ENCODE measurements at places on chromosomes 4 and X. TPM values are rescaled to one million over a fixed set of nuclear protein-coding genes. Genes with fewer than 3 reads are reported as not detected.

The VSIG1 gene
- total RNA-seq, result 5.0 TPM

GRCh38 chr4:123469245-123469644 lies 72.7 kb downstream of the SPRY1 start:
- peaks cover 7% of the 10 kb centered on the region for H3K27me3 ChIP-seq
- no peaks in the 10 kb centered on the region for H3K4me1 ChIP-seq
- H3K27ac ChIP-seq, result no peak overlapping the region
- H3K36me3 ChIP-seq, result no peaks in the 10 kb centered on the region
- no peak for DNase-seq

DNA sequence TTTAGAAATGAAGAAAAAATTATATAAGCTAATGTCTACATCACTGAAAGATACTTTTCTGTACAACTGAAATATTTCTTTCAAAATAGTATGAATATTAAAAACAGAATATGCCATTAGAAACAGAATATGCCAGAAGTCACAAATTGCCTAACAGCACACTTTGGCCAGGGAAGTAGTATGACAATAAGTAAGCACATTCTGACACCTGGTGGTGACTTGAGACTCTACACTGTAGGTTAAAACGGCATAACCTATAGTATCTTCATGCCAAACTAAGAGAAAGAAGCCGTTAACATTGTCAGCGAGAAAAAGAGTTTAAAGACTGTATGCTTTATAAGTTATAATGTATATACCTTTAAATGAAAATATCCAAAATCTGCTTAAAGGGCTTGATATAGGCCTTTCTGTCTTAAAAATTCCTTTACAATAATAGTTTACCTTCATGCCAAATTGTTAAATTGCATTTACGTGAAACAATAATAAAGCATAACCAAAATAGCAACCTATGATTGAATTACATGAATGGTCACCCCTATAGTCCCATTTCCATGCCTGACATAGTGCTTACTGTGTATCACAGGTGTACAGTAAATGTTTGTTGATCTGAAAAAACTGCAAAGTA lies 32.8 kb downstream of the FAM13A start:
- peak; percentile 44 for DNase-seq
- H3K27ac ChIP-seq, result no peak overlapping the region
- no peak overlapping the region for H3K4me3 ChIP-seq
- H3K36me3 ChIP-seq, result no peaks in the 10 kb centered on the region

DNA sequence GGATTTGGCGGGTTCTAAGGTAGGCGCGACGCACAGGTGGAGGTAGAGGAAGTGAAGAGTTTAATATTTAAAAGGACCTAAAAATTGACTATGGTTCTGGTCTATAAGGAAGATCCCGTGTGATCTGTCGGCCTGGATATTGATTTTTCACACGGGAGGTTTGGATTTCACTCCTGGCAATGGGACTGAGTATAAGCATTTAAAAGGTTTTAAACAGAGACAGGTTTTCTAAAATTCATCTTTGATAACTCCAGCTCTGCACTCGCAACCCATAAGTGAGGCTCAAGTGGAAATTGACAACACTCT lies 394 bp upstream of the UXT start:
- no peaks in the 10 kb centered on the region for H3K27me3 ChIP-seq
- peaks cover 42% of the 10 kb centered on the region for H3K36me3 ChIP-seq
- H3K4me1 ChIP-seq, result peaks cover 44% of the 10 kb centered on the region
- DNase-seq, result no peak
- H3K4me3 ChIP-seq, result peak overlapping the region; percentile 86

DNA sequence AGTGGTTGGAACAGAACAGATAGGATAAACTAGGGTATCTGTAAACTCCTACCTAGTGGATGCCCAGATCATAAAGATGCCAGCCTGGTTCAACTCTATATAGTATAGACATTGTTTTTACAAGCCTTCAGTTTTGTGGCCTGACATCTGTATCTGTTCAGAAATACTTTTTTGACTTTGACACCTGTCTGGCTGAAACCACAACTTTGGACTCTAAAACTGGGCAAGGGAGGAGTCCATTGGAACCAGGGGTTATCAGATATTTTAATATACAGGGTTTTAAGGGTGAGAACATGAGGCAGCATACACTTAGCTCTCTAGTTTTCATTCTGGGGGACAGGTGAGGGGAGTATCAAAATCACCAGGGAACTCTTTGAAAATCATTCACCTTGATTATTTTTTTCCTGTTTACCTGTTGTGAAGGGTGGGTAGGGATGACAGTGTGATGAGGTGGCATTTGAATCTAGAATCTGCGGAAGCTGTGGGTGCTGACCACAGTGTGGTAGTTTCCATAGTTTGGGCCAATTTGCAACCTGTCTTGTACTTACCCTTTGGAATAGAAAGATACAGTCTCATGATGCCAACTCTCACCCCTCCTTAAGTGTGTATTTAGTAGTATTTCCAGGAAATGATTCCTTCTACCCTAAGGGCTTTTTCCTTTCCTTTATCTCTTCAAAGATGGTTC lies 20.6 kb downstream of the GAB1 start:
- H3K36me3 ChIP-seq, result no peaks in the 10 kb centered on the region
- peaks cover 32% of the 10 kb centered on the region for H3K4me1 ChIP-seq
- DNase-seq, result no peak
- no peak overlapping the region for H3K4me3 ChIP-seq

The RHOXF1 gene
- not detected for total RNA-seq

- no peak overlapping the region for H3K27ac ChIP-seq
- H3K4me1 ChIP-seq, result peaks cover 19% of the 10 kb centered on the region
- peak; percentile 46 for DNase-seq
- H3K36me3 ChIP-seq, result no peaks in the 10 kb centered on the region
These were observed 208.4 kb downstream of the NWD2 start for GRCh38 chr4:37452952-37453280.

The TIGD2 gene
- 4.7 TPM for total RNA-seq

DNA sequence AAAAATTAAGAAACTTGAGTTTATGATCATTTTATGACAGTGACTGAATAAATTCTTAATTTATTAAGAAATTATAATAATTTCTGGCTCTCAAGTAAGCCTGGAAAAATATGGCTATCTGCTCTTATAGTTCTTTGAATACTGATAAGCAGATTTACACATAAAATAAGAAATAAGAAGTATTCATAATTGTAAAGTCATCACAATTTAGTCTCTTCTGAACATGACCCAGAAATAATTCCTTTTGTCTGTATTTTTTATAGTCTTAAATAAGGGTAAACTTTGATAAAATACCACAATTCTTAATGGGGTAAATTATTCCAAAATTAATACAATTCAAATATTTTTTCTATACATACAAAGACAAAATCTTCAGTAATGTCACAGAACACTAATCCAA lies 72.7 kb downstream of the ANKRD17 start:
- peaks cover 7% of the 10 kb centered on the region for H3K4me1 ChIP-seq
- no peak overlapping the region for H3K4me3 ChIP-seq
- peaks cover 26% of the 10 kb centered on the region for H3K36me3 ChIP-seq
- no peak for DNase-seq

The SLC6A14 gene
- not detected for total RNA-seq

The HSFX2 gene
- not detected for total RNA-seq

- H3K36me3 ChIP-seq, result no peaks in the 10 kb centered on the region
- no peaks in the 10 kb centered on the region for H3K4me1 ChIP-seq
- no peak overlapping the region for H3K27ac ChIP-seq
- no peaks in the 10 kb centered on the region for H3K27me3 ChIP-seq
- H3K4me3 ChIP-seq, result no peak overlapping the region
These were observed 2085.4 kb downstream of the ARAP2 start for GRCh38 chr4:34158878-34159277.

The GPR34 gene
- total RNA-seq, result not detected

GRCh38 chr4:145034727-145035211 lies 63.2 kb downstream of the ANAPC10 start:
- no peaks in the 10 kb centered on the region for H3K27me3 ChIP-seq
- H3K36me3 ChIP-seq, result peaks cover 46% of the 10 kb centered on the region
- no peak for DNase-seq
- no peaks in the 10 kb centered on the region for H3K4me1 ChIP-seq
- H3K4me3 ChIP-seq, result no peak overlapping the region

The FGFR3 gene
- 0.18 TPM for total RNA-seq

The NAP1L3 gene
- total RNA-seq, result 1.0 TPM

- no peak for DNase-seq
- no peak overlapping the region for H3K4me3 ChIP-seq
- no peaks in the 10 kb centered on the region for H3K27me3 ChIP-seq
- no peaks in the 10 kb centered on the region for H3K4me1 ChIP-seq
These were observed 975.9 kb downstream of the STIM2 start for GRCh38 chr4:27836523-27836922.

The CCDC160 gene
- not detected for total RNA-seq

GRCh38 chr4:65311120-65311519 lies 359.2 kb downstream of the EPHA5 start:
- H3K27ac ChIP-seq, result no peak overlapping the region
- no peaks in the 10 kb centered on the region for H3K27me3 ChIP-seq
- no peaks in the 10 kb centered on the region for H3K36me3 ChIP-seq
- no peak overlapping the region for H3K4me3 ChIP-seq
- H3K4me1 ChIP-seq, result no peaks in the 10 kb centered on the region

DNA sequence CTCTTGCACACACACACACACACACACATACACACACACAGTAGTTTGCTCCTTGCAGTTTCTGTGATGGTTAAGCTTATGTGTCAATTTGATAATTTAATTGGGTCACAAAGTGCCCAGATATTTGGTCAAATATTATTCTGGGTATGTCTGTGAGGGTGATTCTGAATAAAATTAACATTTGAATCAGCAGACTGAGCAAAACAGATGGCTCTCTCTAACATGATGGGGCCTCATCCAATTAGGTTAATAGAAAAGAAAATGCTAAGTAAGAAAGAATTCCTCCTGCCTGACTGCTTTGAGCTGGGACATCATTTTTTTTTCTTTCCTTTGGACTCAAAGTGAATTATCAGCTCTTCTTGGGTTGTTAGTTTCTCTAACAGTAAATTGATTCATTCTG lies 191.2 kb upstream of the INTU start:
- DNase-seq, result no peak
- H3K27me3 ChIP-seq, result no peaks in the 10 kb centered on the region
- H3K36me3 ChIP-seq, result no peaks in the 10 kb centered on the region

GRCh38 chr4:86500527-86500926 lies 93.6 kb upstream of the PTPN13 start:
- no peaks in the 10 kb centered on the region for H3K36me3 ChIP-seq
- DNase-seq, result no peak
- no peaks in the 10 kb centered on the region for H3K4me1 ChIP-seq
- H3K27me3 ChIP-seq, result peaks cover 25% of the 10 kb centered on the region

- no peaks in the 10 kb centered on the region for H3K36me3 ChIP-seq
- no peak overlapping the region for H3K4me3 ChIP-seq
- no peak for DNase-seq
- H3K4me1 ChIP-seq, result peaks cover 36% of the 10 kb centered on the region
These were observed 523.1 kb downstream of the MID1IP1 start for GRCh38 chrX:39324233-39324930.

The RTL3 gene
- not detected for total RNA-seq

The FATE1 gene
- total RNA-seq, result not detected

DNA sequence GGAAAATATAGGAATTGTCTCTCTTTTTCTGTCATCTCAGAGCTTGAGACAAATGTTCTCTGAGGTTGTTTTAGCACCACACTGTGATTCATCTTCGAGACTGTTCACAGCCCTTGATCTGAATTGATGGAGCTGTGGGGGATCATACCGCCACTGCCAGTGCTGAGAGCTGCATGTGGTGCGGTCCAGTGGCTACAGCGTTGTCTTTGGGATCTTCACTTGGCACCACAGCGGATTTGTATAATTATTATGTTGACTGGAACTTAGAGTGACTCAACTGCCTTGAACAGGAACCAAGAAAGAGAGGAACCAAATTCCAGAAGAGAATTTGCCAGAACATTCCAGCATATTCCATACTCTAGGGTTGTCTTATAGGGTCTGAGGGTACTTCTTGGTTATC lies 29.1 kb downstream of the TBL1X start:
- H3K27ac ChIP-seq, result no peak overlapping the region
- no peaks in the 10 kb centered on the region for H3K27me3 ChIP-seq
- H3K4me1 ChIP-seq, result peaks cover 5% of the 10 kb centered on the region
- no peak overlapping the region for H3K4me3 ChIP-seq
- H3K36me3 ChIP-seq, result peaks cover 15% of the 10 kb centered on the region

- H3K4me3 ChIP-seq, result peak within 1 kb of the TSS; percentile 84
- peaks cover 61% of the 10 kb centered on the region for H3K4me1 ChIP-seq
- H3K27ac ChIP-seq, result peak within 1 kb of the TSS; percentile 92
- DNase-seq, result peak; percentile 70
- H3K36me3 ChIP-seq, result peaks cover 29% of the 10 kb centered on the region
- no peaks in the 10 kb centered on the region for H3K27me3 ChIP-seq
These were observed at the start of gene ZFX for GRCh38 chrX:24149351-24150050. Gene ZFX (plus strand): TSS chrX:24149729. CDS start chrX:24172743, 23,014 bp downstream.

DNA sequence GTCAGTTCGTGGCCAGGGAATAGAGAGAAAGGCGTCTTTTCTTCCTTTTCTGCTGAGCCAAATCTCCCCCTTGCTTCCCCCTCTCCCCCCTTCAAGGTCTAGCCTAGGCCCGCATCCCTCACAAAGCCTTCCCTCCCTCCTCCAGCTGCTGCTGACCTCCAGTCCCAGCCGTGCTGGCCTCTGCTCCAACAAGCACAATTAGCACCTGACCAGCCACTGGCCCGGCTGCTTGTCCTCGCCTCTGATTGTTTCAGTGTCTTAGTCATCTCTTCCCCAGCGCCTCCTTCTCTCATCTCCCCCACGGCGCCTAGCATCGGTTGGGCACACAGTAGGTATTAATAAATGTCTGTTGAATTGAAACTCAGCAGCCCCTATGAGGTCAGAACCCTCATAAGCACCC lies 4.2 kb downstream of the ELF4 start:
- no peak overlapping the region for H3K27ac ChIP-seq
- no peaks in the 10 kb centered on the region for H3K27me3 ChIP-seq
- H3K36me3 ChIP-seq, result peaks cover 24% of the 10 kb centered on the region
- H3K4me1 ChIP-seq, result peaks cover 51% of the 10 kb centered on the region

GRCh38 chrX:114615765-114616164 lies 31.9 kb downstream of the HTR2C start:
- no peak for DNase-seq
- no peaks in the 10 kb centered on the region for H3K27me3 ChIP-seq
- no peaks in the 10 kb centered on the region for H3K36me3 ChIP-seq
- H3K4me1 ChIP-seq, result no peaks in the 10 kb centered on the region
- no peak overlapping the region for H3K27ac ChIP-seq

- H3K4me3 ChIP-seq, result no peak overlapping the region
- peaks cover 17% of the 10 kb centered on the region for H3K4me1 ChIP-seq
- H3K27ac ChIP-seq, result no peak overlapping the region
- DNase-seq, result no peak
- peaks cover 5% of the 10 kb centered on the region for H3K27me3 ChIP-seq
These were observed 10.5 kb downstream of the SEPTIN11 start for GRCh38 chr4:76960014-76960413.

- no peaks in the 10 kb centered on the region for H3K36me3 ChIP-seq
- DNase-seq, result no peak
- no peaks in the 10 kb centered on the region for H3K27me3 ChIP-seq
- H3K27ac ChIP-seq, result no peak overlapping the region
These were observed 390.6 kb upstream of the ATOH1 start for GRCh38 chr4:93437991-93438390.

DNA sequence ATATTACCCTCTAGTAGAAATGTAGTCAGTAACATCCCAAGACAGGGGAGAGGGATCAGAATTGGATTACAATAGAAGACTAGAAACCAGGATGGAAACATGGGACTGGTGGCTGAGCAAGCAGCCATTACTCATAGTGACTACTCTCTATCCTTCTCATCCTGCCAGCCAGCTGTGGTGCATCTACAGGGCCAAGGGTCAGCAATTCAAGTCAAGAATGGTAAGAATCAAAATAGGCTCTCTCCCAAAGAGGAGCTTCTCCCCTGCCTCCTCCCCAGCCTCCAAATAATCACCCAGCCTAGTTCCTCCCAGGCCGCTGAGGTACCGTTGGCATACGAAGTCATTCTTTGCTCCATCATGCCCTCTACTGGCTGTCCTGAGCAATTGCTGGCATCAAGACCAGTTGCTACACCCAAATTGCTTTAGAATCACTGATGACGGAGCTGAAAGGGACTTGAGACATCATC lies 19.4 kb downstream of the AWAT2 start:
- no peak overlapping the region for H3K4me3 ChIP-seq
- DNase-seq, result peak; percentile 49
- H3K36me3 ChIP-seq, result no peaks in the 10 kb centered on the region
- H3K27me3 ChIP-seq, result no peaks in the 10 kb centered on the region
- H3K4me1 ChIP-seq, result peaks cover 41% of the 10 kb centered on the region

All from activated CD4-positive, alpha-beta memory T cell treated with anti-CD3 and anti-CD28 coated beads, Interleukin-2, amount 10 ng/mL, durations not matched to agents 7 days and 5 days (primary cell).